Stimulated activated CD4-positive, alpha-beta T cell treated with anti-CD3 and anti-CD28 coated beads, Interleukin-12 subunit alpha, Interleukin-12 subunit beta, amount 100 ng/mL, for 48 hours (primary cell): ENCODE measurements at places on chromosomes 11 and 22.

DNA sequence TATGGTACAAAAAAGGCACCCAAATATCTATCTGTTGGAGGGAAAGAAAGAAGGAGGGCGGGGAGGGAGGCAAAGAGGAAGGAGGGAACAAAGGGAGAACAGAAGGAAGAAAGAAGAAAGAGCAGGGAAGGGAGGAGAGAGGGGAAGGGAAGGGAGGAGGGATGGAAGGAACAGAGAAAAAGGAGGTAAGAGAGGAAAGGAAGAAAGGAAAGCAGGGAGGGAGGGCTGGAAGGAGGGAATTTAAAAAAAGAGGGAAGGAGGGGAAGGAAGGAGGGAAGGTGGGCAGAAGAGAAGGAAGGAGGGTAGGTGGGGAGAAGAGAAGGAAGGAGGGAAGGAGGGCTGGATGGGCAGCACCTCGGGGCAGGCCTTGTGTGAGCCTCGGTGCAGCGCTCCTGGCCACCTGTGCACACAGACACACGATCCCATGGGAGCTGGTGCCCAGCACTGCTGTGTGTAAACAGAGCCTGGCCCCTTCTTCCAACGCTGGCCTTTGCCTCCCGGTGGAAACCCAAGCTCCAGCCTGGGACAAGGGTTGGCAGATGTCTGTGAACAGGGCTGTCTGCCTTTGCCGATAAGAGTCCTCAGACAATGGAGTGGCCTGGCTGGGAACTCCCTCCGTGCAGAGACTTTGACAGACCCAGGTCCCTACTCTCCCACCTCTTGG lies 23.2 kb downstream of the SMIM38 start:
- DNase-seq, result no peak

GRCh38 chr11:99117603-99118002 lies 96.9 kb downstream of the CNTN5 start:
- DNase-seq, result no peak

DNA sequence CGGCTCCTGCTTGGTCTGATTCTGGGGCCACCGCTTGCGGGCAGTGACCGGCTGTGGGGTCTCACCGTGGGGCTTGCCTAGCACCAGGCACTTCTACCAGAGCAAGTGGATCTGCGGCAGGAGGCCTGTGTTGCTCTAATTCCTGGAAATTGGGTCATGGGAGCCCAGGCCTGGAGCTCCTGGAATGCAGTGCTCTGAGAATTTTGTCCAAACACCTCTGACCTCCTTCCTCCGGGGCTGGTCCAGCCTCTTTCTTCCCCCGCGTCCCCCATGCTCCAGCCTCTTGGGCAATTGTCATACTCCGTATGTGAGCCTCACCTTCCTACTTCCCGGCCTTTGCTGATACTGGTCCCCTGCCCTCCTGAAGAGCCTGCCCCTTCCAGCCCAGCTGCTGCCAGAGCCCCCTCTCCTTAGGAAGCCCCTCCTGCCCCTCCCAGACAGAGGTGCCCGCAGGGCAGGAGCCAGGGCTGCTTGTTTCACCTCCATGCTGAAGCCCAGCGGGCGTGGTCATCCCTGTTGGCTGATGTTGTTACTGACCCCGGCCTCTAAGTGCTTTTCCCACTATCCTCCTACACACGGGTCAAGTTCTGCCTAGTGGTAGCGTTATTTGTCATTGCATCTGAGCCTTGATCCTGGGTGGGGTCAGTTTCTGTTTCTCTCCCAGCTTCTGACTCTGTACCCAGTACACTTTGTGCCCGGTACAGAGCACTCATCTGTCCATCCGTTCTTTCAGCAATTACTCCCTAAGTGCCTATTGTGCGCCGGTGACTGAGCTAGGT lies 9.6 kb downstream of the MGAT3 start:
- no peak for DNase-seq

DNA sequence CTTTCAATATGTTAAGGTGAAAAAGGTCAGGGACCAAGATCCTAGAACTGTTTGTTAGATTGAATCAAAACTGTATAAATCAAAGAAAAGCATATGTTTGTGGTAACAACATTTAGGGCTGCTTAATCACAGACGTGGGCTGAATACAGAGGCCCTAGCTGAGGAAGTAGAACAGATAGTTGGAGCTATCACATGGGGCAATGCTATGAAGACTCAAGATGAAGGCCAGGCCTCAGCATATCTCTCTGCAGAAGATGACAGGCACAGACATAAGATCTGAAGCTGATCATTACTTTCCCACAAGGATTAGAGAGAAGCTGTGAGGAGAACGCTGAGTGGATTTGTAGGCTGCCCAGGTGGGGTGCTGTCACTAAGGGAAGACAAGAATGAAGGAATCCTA lies 158.6 kb upstream of the CARD18 start:
- no peak for DNase-seq

DNA sequence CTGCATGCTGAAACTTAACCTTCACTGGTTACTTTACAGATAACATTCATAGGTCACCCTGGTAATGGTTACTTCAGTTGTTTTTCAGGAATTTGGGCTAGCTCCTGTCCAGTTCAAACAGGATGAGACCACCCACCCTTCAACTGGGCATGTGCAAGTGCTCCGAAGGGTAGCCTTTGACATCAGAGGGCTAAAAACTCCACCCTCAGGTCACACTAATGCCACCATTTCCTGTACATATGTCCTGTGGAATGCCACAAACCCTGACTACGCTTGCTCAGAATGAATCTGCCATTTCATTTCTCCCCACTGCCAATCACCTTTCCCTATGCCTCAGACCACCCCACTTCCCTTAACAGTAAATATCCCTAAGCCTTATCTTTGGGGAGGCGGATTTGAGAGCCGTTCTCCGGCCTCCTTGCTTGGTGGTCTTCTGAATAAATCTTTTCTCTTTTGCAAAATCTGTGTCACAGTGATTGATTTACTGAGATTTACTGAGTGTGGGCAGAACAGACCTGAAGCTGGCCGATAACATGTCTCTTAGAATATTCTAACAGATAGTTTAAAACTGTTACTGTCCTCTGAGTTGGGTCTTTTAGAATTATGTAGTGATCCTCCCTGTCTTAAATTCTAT lies 25.4 kb upstream of the FXYD2 start:
- DNase-seq, result no peak

GRCh38 chr11:101889767-101890166 lies 25.0 kb upstream of the CEP126 start:
- DNase-seq, result no peak

- no peak for DNase-seq
These were observed 39.0 kb downstream of the TBX1 start for GRCh38 chr22:19799322-19800190.

DNA sequence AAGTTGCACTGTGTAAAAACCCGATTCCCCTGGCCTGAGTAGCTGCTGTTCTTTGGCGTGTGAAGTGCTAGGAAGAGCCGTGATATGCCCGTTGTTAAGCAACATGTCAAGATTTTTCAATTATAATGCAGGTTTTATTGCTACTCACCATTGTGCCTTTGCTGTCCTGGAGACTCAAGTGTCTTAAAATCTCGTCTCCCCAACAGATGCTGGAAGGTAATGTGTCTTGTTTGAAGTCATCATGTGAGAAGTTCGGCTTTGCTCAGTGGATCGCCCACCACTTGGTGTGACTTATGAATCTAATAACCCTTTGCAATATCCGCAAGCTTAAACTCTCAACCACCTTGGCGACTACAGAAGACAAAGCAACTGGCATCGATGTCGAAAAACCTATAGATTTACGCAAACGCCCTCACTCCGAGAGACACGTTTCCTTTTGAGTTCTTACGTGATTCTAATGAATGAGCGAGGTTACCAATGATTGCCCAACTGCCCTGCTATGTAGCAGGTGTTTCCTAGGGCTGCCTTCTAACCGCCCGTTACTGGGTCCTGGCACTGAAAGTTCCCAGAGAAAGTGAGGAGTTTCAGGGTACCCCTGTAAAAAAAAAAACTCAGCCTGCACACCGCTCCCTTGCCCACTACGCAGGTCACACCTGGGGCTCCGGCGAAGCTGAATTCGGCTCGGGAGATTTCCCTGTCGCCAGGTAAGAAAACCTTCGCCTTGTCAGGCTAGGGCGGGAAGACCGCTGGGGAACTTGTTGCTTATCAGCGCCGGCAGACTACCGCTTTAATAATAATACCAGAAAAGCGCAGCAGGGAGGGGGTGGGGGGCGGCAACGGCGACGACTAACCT lies 21.2 kb upstream of the BDNF start:
- no peak for DNase-seq

GRCh38 chr11:125525303-125525702 lies 29.2 kb upstream of the FEZ1 start:
- DNase-seq, result no peak

- DNase-seq, result no peak
These were observed 12.6 kb downstream of the JAML start for GRCh38 chr11:118212131-118212725.

GRCh38 chr22:22882033-22882717 lies 5.4 kb upstream of the IGLL5 start:
- no peak for DNase-seq

GRCh38 chr11:131661132-131661531 lies 290.7 kb downstream of the NTM start:
- DNase-seq, result no peak

DNA sequence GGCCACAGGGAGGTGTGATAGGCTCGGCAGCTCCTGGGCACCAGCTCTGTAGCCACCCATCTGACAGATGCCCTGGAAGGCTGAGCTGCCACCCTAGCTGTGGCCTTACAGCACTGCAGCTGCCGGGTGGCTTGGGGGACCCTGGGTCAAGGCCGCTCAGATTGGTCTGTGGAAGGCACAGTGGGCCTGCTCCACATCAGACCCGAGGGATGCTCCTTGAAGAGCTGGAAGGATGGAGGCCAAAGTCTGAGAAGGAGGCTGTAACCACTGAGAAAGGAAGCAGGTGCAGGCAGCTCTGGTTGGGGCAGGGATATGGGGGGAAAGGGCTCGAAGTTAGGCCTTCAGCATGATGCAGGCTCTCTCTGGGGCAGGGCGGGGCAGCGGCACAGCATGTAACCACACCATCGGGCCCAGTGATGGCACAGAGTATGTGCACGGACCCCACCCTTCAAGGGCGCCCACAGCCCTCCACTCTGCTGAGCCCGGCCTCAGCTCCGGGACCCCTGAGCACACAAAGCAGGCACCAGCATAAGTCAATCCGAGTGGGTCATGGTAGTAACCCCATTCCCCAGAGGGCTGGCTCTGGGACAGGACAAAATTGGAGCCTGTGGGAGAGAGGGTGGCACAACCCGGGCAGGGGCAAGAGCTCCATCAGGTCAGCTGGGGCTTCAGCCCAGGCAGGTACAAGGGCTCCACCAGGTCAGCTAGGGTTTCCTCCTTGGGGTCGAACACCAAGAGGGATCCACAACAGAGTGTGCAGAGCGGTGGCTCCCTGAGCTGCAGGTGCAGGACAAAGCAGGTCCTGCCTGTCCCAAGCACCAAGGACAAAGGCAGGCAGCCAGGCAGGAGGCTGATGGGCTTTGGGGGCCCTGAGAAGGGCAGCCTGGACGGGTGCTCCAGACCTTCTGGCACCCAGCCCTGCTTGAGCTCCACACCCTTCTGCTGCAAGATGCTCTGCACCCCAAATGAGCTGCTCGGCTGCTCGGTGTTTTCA lies 1511.1 kb downstream of the BRD1 start:
- no peak for DNase-seq

GRCh38 chr11:118547132-118547531 lies 16.1 kb downstream of the TMEM25 start:
- no peak for DNase-seq

- peak; percentile 42 for DNase-seq
These were observed at the start of gene APOBEC3B for GRCh38 chr22:38981992-38982927. APOBEC3B (plus strand) TSS chr22:38982347; CDS start chr22:38982454, 107 bp downstream.

GRCh38 chr11:79269611-79270307 lies 171.1 kb downstream of the TENM4 start:
- no peak for DNase-seq

GRCh38 chr11:61679893-61680621 lies at the start of gene DAGLA:
DAGLA (plus strand) TSS chr11:61680391; CDS start chr11:61720156, 39,765 bp downstream.
- DNase-seq, result peak; percentile 66
